HCT116 (cell line): ENCODE measurements at places on chromosomes 13 and 19.

- DNase-seq: no peak
These were observed 3.5 kb downstream of the GPC5 start for GRCh38 chr13:91401920-91402319.

- no peak for DNase-seq
These were observed 353.4 kb downstream of the OLFM4 start for GRCh38 chr13:53382008-53382407.

DNA sequence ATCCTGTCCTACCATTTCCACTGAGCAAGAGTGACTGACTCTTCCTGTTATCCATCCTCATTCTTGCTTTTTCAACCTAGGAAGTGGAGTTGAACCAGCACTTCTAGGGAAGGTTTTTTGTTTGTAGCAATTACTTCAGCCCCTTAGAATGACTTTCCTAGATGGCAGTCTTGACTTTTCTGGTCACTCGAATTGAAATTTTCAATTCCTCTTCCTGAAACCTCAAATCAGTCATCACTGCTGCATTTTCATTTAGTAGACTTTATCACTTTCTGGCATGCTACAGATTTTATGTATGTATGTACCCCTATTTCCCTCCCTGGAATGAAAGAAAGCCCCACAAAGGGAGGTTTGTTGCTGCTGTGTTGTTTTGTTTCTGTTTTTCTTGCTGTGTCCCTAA is 915.9 kb downstream of the PCDH17 start:
- DNase-seq: no peak

- DNase-seq: peak; percentile 58
These were observed 97.7 kb upstream of the IPO5 start for GRCh38 chr13:97855570-97856303.

GRCh38 chr13:47046706-47047105 is 149.9 kb upstream of the HTR2A start:
- no peak for DNase-seq

DNA sequence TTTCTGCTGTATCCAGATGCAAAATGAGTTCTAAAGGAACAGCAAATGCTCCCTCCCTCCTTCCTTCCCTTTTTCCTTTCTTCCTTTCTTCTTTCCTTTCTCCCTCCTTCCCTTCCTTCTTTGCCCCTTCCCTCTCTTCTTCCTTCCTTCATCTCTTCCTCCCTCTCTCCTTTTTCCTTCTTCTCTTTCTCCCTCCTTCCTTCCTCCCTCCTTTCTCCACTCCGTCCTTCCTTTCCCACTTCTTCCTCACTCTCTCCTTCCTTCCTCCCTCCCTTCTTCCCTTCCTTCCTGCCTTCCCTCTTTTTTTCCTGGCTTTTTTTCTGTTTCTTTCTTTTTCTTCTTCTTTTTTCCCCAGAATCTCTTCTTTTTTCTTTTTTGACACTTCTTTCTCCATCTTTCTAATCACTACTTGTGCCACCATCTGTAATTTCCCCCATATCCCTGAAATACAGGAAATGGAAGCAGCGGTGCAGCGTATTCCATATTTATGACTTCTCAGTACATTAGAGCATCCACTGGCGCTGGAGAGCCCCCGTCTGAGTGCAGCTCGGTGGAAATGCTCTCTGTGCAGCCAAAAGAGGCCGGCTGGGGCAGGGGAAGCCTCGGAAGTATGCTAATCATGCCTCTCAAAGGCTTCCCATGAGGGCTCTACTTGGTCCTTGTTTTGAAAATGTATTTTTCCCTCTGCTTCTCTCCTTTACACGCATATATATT is 275.6 kb downstream of the TSHZ3 start:
- DNase-seq: no peak

DNA sequence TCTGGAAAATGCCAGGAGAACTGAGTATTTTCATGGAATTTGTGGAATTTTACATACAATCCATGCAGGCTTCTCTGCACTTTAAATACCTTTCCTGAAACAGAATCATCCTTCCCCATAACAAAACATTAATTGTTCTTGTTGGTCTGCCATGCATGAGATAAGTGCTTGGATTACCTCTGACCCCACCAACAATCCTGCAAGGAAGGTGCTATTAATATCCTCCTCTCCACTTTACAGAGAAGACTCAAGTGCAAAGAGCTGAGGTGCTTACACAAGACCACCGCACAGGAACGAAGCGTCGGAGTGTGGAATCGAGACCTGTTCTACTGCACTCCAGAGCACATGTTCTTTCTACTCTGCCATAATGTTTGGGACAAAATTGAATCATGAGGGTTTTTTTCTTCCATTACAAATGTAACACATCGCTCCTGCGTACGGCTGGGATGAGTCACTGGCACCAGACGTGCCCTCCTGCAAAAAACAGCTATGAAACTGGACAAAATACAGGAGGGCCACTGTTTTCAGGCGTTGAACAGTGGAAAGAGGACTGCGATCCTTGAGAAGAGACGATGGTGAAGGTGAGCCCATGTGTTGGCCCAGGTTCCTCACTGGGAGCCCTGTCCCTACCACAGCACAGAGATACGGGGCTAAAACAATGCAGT is 12.9 kb upstream of the LRRC4B start:
- no peak for DNase-seq

- DNase-seq: peak; percentile 24
These were observed 4.4 kb upstream of the TMEM272 start for GRCh38 chr13:51849145-51850101.

- no peak for DNase-seq
These were observed 62.8 kb upstream of the CEACAM8 start for GRCh38 chr19:42657556-42657955.

DNA sequence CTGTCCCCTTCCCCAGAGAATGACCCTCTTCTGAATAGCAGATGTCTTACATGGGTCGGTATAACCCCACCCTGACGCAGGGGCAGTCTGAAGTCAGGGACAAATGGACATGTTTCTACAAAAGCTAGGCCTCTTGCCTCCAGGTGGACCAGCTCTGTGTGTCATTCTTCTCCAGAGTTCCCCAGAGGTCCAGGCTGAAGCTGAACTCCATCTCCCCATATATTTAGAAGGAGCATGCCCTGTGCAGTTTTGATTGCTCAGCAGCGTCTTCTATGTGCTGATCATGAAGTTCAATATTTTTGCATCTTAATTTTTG is 8.8 kb upstream of the NALCN start:
- DNase-seq: no peak

- DNase-seq: no peak
These were observed 100.4 kb downstream of the DCLK1 start for GRCh38 chr13:36030670-36031331.

DNA sequence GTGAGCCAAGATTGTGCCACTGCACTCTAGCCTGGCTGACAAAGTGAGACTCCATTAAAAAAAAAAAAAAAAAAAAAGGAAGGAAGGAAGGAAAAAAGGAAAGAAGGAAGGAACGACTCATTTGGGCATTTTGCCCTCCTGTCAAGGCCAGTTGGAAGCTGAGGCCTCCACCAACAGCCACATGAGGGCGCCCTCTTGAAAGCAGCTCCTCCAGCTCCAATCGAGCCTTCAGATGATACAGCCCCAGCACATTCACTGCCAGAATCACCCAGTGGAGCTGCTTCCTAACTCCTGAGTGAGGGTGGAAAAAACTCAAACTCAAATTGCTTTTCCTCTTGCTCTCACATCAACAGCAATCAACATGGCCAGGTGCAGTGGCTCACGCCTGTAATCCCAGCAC is 40.9 kb downstream of the GNG7 start:
- peak; percentile 22 for DNase-seq

DNA sequence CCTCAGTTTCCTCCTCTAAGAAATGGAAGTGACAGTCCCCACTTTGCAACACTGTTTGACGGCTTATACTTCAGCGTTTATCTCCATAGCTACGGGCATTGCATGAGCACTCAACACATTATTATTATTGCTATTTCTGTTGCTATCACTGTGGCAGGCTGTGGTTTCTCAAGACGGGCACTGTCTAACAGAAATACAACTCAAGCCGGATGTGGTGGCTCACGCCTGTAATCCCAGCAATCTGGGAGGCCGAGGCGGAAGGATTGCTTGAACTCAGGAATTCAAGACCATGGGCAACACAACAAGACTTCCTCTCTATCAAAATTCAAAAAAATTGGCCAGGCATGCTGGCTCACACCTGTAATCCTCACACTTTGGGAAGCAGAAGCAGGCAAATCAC is 4.9 kb upstream of the ZSWIM4 start:
- DNase-seq: no peak
